ENCODE measurements at places on chromosomes 4 and X.

DNA sequence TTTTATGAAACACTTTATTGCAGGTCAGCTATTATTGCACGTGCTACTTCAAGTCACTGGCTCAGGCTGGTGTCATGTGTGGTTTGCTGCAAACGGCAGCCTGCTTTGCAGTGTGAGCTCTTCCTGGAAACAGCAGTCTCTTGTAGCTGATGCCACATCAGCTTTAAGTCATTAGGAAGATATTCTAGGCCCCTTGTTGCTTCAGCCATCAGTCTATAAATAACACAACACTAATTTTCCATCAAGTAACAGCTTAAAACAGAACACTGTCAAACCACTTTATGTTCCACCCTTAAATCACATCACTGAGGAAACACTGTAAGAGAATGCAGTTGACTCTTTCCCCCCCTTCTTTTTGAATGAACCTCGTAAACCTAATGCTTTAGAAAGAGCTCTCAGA is 93.8 kb downstream of the GATB start:
- no peak for DNase-seq

GRCh38 chrX:926991-927390 is 285.5 kb downstream of the CRLF2 start:
- DNase-seq = no peak

DNA sequence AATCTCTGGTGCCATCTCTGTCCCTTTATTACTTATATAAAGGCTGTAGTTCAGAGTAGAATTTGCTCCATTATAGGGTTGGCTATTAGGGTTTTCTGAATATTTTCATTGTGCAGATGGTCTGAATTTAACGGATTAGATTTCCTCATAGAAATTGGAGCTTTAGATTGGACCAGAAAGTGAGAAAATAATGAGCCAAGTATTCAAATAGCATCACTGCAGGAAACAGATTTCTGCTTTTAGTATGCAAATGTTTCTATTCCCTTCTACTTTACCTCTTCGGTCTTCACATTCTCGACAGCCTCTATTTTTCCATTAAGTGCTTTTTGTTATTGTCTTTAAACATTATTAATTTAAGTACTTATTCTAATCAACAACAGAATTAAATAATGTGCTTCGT is 55.4 kb downstream of the TRIM2 start:
- DNase-seq = no peak

- DNase-seq = no peak
Observed at GRCh38 chr4:70994069-70994366, 569 bp downstream of the DCK start.

DNA sequence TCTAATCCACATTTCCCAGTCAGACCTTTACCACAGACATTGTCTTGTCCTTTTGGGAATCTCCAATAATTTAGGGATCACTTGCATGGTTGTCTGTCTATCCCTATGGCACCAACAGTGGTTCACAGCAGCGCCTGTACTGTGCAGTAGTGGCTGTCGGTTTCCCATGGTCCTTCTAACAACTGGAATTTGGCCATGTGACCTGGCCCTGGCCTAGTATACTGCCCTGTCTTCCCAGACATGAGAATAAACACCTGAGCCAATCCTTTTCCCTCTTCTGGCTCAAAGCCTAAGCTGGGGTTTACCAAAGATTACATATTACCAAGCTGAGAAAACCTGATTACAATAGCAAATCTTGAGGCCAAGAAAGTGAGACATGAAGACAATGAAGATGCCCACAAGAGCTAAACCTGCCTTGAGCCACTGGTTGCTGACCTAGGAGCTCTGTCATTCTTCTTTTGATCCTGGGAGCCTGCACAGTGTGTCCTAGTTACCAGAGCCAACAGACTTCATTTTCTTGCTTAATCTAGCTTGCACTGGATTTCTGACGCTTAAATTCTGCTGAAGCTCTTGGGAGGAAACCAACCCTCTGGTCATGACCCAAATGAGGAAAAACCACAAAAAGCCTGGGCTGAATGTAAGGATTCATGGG is 92.1 kb downstream of the SCD5 start:
- no peak for DNase-seq
